Fibroblast of lung (primary cell): ENCODE measurements at places on chromosomes 16 and 17. TPM values are rescaled to one million over a fixed set of nuclear protein-coding genes. Genes with fewer than 3 reads are reported as not detected.

Gene TMIGD1
- not detected in 2 replicates for total RNA-seq

Gene KRTAP4-2
- total RNA-seq = not detected in 2 replicates

Gene DBF4B
- 1.5 and 3.3 TPM in 2 replicates for total RNA-seq

Gene CEP112
- 5.4 and 7.2 TPM in 2 replicates for total RNA-seq

Gene FOXJ1
- not detected in 2 replicates for total RNA-seq
